ENCODE measurements at places on chromosomes 4 and X. TPM values are rescaled to one million over a fixed set of nuclear protein-coding genes. Genes with fewer than 3 reads are reported as not detected.
A peak's percentile ranks its signal among the peaks of the same experiment; 100 is the strongest.

Gene CACNA1F
- 0.81 TPM for total RNA-seq

Gene TXK
- total RNA-seq = 2.7 TPM

DNA sequence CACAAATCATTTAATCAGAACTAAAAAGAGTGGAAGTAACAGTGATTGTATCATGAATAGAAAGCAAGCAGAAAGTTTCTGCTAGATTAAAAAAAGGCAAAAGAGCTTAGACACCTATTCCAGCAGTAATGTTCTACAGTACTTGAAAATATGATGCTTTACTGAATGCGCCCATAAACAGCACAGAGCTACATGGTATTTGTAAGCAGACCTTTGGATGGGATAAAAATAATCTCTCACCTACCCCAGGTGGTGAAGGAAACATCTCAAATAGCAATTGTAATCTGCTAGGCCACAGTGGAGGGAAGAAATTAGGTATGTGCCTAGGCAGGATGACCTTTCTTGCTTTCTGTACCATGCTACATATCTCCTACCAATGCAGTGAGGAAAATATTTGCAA, 280.9 kb upstream of the PRKX start:
- no peak for DNase-seq
- H3K4me3 ChIP-seq = no peak overlapping the region
- no peaks in the 10 kb centered on the region for H3K36me3 ChIP-seq
- no peak overlapping the region for H3K27ac ChIP-seq
- H3K27me3 ChIP-seq = no peaks in the 10 kb centered on the region

Gene WDR44
- total RNA-seq = 19.0 TPM

Gene SAP30
- total RNA-seq = 61.7 TPM

Gene SHROOM4
- total RNA-seq = 24.2 TPM

- H3K27me3 ChIP-seq = no peaks in the 10 kb centered on the region
- no peaks in the 10 kb centered on the region for H3K4me1 ChIP-seq
- H3K27ac ChIP-seq = no peak overlapping the region
- H3K4me3 ChIP-seq = no peak overlapping the region
These were observed 20.9 kb downstream of the SPIN3 start for GRCh38 chrX:56974408-56974807.

GRCh38 chr4:147361726-147362125, 119.2 kb upstream of the EDNRA start:
- peaks cover 7% of the 10 kb centered on the region for H3K4me1 ChIP-seq
- H3K4me3 ChIP-seq = no peak overlapping the region
- no peaks in the 10 kb centered on the region for H3K27me3 ChIP-seq
- H3K27ac ChIP-seq = peak overlapping the region; percentile 65
- no peak for DNase-seq

DNA sequence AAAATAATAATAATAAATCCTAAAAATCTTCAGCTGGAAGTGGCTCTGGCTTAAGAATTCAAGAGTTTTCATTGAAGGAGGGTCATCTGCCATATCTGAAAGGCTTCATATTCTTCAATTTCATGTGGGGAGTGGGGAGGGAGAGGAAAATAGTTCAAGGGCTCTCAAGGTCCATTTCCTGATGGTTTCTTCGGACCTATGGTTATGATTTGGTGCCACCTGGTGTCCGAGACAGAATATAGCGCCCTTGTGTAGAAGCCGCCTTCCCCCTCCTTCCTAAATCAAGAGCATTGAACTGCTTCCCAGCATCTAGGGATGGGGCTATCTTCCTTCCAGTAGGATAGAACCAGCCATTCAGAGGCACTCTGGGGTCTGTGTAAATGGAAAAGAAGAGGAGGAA, 34.3 kb downstream of the NLGN3 start:
- no peak for DNase-seq
- H3K27ac ChIP-seq = no peak overlapping the region
- no peaks in the 10 kb centered on the region for H3K4me1 ChIP-seq
- no peaks in the 10 kb centered on the region for H3K36me3 ChIP-seq

DNA sequence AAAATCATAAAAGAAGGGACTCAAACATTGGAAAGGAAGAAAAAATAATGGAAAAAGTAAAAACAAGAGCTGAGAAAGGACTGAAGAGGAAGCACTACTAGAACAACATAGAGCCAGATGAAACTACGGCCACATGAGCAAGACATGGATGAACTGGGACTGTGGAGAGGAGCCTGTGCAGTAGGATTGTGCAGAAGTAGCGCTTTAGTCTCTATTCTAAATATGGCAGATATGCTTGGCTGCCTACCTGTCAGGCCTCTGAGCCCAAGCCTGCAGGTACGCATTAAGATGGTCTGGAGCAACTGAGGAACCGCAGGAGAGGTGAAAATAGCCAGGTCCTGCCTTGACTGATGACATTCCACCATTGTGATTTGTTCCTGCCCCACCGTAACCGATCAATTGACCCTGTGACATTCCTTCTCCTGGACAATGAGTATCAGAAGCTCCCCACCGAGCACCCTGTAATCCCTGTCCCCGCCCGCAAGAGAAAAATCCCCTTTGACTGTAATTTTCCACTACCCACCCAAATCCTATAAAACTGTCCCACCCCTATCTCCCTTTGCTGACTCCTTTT, 154.3 kb downstream of the CAMK2D start:
- no peaks in the 10 kb centered on the region for H3K36me3 ChIP-seq
- no peak overlapping the region for H3K4me3 ChIP-seq
- no peak for DNase-seq
- H3K4me1 ChIP-seq = peaks cover 5% of the 10 kb centered on the region

DNA sequence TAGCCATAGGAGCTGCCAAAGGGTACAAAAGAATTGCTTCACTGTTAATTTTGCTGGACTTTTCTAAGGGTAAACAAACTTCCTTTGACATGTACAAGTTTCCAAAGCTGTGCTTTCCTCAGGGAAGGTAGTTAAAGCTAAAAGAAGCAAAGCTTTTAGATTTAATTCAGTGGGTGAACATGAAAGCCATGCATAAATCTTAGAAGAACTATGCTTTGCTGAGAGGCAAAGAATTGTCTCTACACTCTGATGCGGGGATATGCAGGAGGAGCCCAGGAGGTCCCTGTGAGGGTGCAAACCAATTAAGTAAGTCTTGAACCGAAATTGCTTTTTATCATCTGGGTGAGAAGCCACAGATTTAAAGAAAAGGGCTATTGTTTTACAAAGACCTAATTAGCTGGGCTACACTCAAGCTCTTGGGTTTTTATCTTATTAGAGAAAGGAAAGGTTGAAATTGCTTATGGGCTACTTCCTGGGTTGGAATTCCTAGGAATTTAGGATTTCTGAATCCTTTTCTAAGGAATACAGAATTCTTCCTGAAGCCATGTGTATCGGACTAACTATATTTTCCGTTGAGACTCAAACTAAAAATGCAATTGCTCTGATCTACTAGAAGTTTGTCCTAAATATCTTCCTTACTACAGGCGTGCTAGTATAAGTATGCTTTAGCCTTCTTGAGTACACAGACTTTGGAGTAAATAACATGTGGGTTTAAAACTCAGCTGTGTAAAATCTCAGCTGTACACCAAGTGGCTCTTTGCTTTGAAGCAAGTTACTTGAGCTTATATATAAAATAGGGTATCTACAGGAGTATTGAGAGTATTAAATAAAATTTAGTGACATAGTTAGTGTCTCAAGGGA, 188.4 kb upstream of the ANK2 start:
- no peaks in the 10 kb centered on the region for H3K36me3 ChIP-seq
- no peak overlapping the region for H3K4me3 ChIP-seq

Gene NOX1
- not detected for total RNA-seq

Gene KIT
- 17.6 TPM for total RNA-seq

Gene PPEF2
- total RNA-seq = 0.21 TPM

DNA sequence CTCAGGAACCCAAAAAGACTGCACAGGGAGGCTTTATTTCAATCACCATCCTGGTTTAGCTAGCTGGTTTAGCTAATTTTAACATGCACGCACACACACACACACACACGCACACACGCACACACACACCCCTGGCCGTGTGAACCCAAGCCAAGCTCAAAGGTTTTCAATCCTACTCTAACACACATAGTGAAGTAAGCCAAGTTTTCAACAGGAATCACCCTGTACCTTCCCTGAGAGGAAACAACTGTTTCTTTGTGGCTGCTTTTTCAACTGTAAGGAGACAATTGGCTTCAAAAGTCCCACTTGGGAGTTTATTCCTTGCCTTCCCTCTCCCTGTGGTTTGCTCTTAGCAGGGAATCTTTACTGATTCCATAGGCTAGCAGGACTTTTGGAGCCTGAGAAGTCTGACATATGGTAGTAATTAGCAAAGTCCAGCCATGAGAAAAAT, 98.9 kb upstream of the BMP3 start:
- no peak overlapping the region for H3K4me3 ChIP-seq
- H3K36me3 ChIP-seq = no peaks in the 10 kb centered on the region
- no peak overlapping the region for H3K27ac ChIP-seq
- no peak for DNase-seq

GRCh38 chrX:39729981-39730661, 367.6 kb downstream of the BCOR start:
- H3K4me1 ChIP-seq = peaks cover 4% of the 10 kb centered on the region
- H3K27me3 ChIP-seq = no peaks in the 10 kb centered on the region
- DNase-seq = no peak
- H3K36me3 ChIP-seq = no peaks in the 10 kb centered on the region
- no peak overlapping the region for H3K4me3 ChIP-seq

Gene PRDM8
- 3.7 TPM for total RNA-seq

DNA sequence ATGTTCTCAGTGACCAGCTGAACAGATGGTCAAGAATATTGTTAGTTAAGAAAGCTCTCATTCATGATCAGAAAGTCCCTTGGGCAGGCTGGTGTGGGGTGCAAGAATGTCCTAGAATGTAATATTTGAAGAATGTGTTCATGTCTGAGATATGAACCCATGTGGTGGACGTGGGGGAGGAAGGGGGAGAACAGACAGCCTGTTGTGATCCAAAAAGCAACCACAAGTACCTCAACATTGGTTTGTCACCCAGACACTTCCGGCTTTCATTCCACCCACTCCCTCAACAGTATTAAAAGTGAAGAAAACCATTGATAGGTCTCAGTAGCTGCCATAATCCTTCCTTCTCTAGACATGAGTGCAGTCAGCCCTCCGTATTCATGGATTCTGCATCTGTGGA, 82.2 kb downstream of the MAML3 start:
- H3K4me1 ChIP-seq = peaks cover 25% of the 10 kb centered on the region
- no peak overlapping the region for H3K4me3 ChIP-seq
- H3K27ac ChIP-seq = no peak overlapping the region
- no peaks in the 10 kb centered on the region for H3K36me3 ChIP-seq
- no peaks in the 10 kb centered on the region for H3K27me3 ChIP-seq

Gene VCX
- not detected for total RNA-seq

DNA sequence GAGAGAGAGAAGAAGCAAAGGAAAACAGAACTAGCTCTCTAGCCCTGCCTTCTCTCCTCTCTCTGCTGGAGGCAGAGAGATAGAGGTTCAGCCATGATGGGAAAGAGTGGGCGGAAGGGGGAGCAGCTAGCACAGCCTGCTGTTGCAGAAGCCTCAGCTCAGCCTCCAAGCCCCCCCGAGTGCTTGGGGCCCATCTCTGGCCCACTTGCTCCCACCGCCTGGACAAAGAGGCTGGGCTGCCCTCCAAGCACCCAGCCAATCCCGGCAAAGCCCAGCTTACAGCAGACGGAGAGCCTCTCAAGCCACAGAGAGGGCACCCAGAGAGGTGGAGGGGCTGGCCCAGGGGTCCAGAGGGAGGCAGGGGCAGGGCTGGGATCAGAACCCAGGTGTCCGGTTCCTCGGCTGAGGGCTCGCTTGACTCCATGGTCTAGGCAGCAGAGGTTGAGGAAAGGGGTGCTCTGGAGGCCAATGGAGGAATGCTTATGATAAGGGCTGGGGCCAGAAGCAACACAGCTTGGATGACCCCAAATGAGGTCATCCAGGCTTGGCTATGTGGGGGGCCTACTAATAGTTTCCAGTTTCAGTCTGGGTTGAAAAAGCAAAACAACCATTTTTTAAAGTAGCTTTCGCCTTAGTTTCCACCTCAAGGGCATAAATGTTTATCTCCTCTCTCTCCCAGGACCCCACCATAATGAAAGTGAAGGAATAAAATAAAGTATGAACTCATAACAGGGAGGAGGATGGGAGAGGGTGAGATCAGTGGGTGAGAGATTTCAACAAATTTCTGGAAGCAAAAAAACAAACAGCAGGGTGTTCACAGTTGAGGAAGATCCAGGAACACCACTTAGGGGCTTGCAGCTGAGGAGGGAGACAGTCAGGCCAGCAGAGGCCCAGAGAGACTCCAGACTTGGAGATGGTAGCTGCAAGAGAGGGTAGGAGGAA, 24.9 kb upstream of the IQSEC2 start:
- H3K27ac ChIP-seq = no peak overlapping the region
- H3K4me1 ChIP-seq = no peaks in the 10 kb centered on the region
- no peak overlapping the region for H3K4me3 ChIP-seq
- H3K27me3 ChIP-seq = no peaks in the 10 kb centered on the region
- H3K36me3 ChIP-seq = no peaks in the 10 kb centered on the region

- no peak for DNase-seq
- no peaks in the 10 kb centered on the region for H3K27me3 ChIP-seq
- no peaks in the 10 kb centered on the region for H3K36me3 ChIP-seq
- H3K4me1 ChIP-seq = no peaks in the 10 kb centered on the region
- no peak overlapping the region for H3K27ac ChIP-seq
- no peak overlapping the region for H3K4me3 ChIP-seq
These were observed 112.5 kb downstream of the SH3KBP1 start for GRCh38 chrX:19774905-19775304.

DNA sequence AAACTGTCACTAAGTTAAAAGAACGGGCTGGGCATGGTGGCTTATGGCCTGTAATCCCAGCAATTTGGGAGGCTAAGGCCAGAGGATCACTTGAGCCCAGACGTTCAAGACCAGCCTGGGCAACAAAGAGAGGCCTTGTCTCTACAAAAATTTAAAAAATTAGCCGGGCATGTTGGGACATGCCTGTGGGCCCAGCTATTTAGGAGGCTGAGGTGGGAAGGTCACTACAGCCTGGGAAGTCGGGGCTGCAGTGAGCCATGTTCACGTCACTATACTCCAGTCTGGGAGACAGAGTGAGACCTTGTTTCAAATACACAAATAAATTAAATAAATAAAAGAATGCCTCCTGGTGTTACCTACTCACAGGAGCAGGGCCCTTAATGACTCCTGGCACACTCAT, 69.5 kb downstream of the APBB2 start:
- no peaks in the 10 kb centered on the region for H3K27me3 ChIP-seq
- no peaks in the 10 kb centered on the region for H3K36me3 ChIP-seq
- H3K4me3 ChIP-seq = no peak overlapping the region

GRCh38 chr4:113162089-113162488, 112.6 kb downstream of the ANK2 start:
- no peaks in the 10 kb centered on the region for H3K27me3 ChIP-seq
- H3K36me3 ChIP-seq = no peaks in the 10 kb centered on the region
- no peak for DNase-seq
- no peak overlapping the region for H3K4me3 ChIP-seq

GRCh38 chr4:81723927-81724587, 252.3 kb upstream of the RASGEF1B start:
- no peak for DNase-seq
- H3K36me3 ChIP-seq = no peaks in the 10 kb centered on the region
- no peak overlapping the region for H3K27ac ChIP-seq
- no peak overlapping the region for H3K4me3 ChIP-seq

- no peaks in the 10 kb centered on the region for H3K36me3 ChIP-seq
- peaks cover 17% of the 10 kb centered on the region for H3K4me1 ChIP-seq
- H3K27me3 ChIP-seq = no peaks in the 10 kb centered on the region
- no peak for DNase-seq
- H3K27ac ChIP-seq = no peak overlapping the region
These were observed 70.6 kb downstream of the TAPT1 start for GRCh38 chr4:16155528-16156169.

Data from thoracic aorta (tissue), 2 donors.